ENCODE measurements at places on chromosomes 4 and X.

- no peak overlapping the region for H3K4me3 ChIP-seq
- peak overlapping the region; percentile 74 for H3K27ac ChIP-seq
- H3K36me3 ChIP-seq: no peaks in the 10 kb centered on the region
- H3K4me1 ChIP-seq: peaks cover 31% of the 10 kb centered on the region
Measured at GRCh38 chr4:122668241-122668640, 47.4 kb upstream of the IL21 start.

DNA sequence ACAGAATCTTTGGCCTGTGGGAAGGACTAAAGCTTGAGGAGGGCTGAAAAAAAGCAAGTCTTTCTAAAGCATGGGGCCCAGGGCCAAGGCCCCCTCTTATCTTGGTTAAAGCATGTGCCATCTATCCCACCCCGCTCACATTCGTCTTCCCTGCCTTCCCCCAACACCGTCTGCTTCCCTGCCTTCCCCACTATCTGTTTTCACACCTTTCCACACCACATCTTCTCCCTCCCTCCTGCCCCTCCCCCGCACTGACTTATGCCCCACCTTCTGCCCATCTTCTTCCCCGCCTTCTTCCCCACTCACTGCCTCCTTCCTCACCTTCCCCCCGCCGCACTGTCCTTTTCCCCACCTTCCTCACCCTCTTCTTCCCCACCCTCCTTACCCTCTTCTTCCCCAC lies 890 bp upstream of the NAP1L5 start:
- no peaks in the 10 kb centered on the region for H3K4me1 ChIP-seq
- H3K27me3 ChIP-seq: no peaks in the 10 kb centered on the region
- H3K27ac ChIP-seq: no peak overlapping the region
- no peaks in the 10 kb centered on the region for H3K36me3 ChIP-seq

DNA sequence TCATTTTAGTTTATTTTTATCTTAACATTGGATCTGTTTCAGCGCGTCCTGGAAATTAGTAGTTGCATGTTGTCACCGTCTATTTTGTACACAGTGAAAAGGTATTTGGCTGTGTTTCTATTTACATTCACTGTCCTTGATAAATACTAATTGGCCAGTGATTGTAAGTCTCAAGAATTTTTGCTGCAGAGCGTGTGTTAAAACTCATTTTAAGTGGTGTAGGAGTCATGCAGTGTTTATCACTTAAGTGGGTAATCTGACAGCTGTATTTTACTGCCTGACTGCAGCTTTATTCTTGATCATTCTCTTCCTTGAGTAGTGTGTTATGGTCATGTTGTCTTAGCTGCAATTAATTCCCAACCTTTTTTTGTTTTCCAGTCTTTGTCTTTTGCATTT lies 9.8 kb downstream of the GUCY1A1 start:
- peak overlapping the region; percentile 40 for H3K27ac ChIP-seq
- H3K4me3 ChIP-seq: no peak overlapping the region
- H3K36me3 ChIP-seq: no peaks in the 10 kb centered on the region
- peaks cover 26% of the 10 kb centered on the region for H3K4me1 ChIP-seq
- DNase-seq: no peak

DNA sequence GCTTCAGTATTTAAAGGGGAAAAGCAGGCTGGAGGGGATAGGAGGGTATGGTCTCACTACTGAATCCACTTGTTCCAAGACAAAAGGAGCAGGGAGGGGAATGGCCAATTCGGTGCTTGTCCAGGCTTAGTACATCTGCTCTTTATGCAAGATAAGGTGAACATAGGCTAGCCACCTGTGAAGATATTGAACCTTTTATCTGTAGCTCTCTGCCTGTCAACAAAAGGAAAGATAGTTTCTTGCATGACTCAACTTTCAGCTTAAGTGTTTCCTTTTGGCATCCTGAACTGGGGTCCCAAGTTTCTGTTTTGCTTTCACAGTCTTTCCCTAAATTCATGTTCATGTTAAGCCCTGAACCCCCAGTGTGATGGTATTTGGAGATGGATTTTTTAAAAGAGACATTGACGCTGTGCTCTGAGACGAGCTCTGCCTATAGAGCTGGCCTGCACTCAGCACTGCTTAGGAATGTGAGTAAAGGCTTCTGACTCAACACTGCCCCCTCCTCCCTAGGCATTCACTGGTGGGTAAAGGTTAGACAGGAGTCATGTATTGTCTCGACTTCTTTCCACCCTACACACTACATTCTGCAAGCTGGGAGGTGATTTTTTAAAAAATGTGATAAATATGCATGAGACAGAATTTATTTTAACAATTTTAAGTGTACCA lies 28.2 kb downstream of the FAM149A start:
- H3K27ac ChIP-seq: no peak overlapping the region
- no peak overlapping the region for H3K4me3 ChIP-seq
- H3K4me1 ChIP-seq: no peaks in the 10 kb centered on the region

DNA sequence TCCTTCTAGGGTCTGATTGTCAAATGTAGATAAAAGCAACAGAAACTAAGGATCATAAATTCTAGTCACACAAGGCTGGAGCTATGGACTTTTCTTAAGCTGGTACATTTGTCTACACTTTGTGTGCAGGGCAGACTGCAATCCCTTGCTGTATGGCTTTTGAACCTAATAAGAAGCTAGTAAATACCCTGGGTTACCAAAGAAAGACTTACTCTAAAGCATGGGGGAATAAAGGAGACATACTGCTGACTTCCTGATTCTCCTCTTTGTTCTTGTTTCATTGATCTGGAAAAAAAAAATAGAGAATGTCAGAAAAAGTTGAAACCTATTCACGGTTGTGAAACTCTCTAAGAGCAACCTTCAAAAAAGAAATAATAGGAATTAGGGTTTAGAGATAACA lies 216.6 kb upstream of the TLL1 start:
- DNase-seq: no peak
- H3K27ac ChIP-seq: no peak overlapping the region
- no peak overlapping the region for H3K4me3 ChIP-seq
- H3K4me1 ChIP-seq: no peaks in the 10 kb centered on the region

DNA sequence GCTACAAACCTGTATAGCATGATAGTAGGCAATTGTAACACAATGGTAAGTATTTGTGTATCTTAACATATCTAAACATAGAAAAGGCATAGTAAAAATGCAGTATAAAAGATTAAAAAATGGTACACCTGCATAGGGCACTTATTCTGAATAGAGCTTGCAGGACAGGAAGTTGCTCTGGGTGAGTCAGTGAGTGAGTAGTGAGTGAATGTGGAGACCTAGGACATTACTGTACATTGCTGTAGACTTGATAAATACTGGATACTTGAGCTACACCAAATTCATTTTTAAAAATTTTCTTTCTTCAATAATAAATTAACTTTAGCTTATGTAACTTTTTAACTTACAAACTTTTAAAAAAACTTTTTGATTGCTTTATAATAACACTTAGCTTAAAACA lies 68.2 kb upstream of the MAML3 start:
- DNase-seq: no peak
- H3K27me3 ChIP-seq: no peaks in the 10 kb centered on the region
- H3K36me3 ChIP-seq: no peaks in the 10 kb centered on the region
- no peak overlapping the region for H3K4me3 ChIP-seq
